ENCODE measurements at places on chromosomes 5 and 9.

DNA sequence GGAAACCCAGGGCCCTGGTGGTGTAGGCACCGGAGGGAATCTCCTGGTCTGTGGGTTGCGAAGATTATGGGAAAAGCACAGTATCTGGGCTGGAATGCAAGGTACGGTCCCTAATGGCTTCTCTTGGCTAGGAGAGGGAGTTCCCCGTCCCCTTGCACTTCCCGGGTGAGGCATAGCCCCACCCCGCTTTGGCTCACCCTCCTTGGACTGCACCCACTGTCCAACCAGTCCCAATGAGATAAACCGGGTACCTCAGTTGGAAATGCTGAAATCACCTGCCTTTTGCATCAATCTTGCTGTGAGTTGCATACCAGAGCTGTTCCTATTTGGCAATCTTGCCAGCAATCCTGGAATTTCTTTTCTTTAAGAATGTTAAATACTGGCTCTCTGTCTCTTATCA is 1429.1 kb downstream of the MAT2B start:
- no peak for DNase-seq

GRCh38 chr5:136689552-136689951 is 324.2 kb upstream of the TRPC7 start:
- no peak for DNase-seq

- no peak for DNase-seq
Measured at GRCh38 chr5:932151-932627, 39.5 kb downstream of the TRIP13 start.

GRCh38 chr9:68508547-68508946 is 32.1 kb downstream of the TMEM252 start:
- DNase-seq: no peak

DNA sequence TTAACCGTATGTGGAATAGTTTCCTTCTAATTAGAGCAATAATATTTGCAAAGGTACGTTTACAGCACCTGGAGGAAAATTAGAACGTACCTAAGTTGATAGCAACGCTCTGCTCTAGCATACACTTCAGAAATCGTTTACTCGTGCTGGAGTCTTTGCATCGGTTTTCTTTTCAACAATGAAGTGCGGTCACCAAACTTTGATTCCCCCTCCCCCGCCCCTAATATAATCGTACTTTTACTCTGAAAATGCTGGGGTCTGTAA is 506 bp downstream of the ADAMTS19 start:
- no peak for DNase-seq

- no peak for DNase-seq
Measured at GRCh38 chr5:23963449-23963848, 456.0 kb downstream of the PRDM9 start.

DNA sequence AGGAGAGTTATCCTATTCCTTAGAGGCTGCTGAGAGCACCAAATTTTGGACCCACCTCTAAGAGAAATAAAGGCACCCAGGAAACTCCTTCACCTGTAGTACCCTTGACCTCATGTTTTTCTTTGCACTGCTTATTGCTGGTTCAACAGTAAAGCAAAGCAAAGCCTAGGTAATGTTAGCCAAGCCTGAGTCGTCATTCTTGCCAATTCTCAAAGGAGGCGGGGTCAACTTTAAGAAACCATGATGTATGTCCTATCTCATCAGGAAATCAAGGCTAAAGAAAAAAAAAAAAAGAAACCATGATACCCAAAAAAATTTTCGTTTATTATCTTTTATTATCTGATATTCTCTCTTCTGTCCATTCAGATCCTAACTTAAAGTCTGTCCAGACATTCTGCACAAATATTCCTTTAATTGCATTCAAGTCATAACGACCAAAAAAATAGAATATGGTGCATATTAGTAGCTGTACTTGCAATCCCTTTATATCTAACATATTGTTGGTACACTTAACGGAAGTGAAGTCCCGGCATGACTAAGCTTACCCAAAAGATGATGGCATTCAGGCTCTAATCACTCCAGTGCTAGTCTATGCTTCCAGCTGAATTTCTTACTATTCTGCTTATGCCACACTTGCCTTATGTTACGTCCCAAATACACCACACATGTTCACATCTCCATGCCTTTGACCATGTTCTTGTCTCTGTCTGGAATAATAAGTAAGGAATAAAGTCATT is 1.8 kb downstream of the AUH start:
- DNase-seq: peak; percentile 53

- no peak for DNase-seq
Measured at GRCh38 chr5:16773991-16774390, 157.2 kb upstream of the RETREG1 start.

DNA sequence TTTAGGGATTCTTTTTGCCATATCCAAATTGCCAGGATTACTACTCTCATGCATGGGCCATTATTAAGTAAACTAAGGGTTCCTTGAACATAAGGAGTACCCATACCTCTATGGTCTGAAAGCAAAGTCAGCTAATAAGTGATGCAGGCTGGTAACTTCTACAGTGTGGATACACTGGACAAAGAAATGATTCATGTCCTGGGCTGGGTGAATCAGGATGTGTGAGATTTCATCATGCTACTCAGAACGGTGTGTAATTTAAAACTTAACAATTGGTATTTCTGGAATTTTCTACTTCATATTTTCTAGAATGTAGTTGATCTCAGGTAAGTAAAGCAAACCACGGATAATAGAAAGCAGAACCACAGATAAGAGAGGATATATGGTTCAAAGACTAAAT is 428.8 kb downstream of the CHSY3 start:
- no peak for DNase-seq

GRCh38 chr9:114153761-114154599 is 1.4 kb upstream of the COL27A1 start:
- no peak for DNase-seq

DNA sequence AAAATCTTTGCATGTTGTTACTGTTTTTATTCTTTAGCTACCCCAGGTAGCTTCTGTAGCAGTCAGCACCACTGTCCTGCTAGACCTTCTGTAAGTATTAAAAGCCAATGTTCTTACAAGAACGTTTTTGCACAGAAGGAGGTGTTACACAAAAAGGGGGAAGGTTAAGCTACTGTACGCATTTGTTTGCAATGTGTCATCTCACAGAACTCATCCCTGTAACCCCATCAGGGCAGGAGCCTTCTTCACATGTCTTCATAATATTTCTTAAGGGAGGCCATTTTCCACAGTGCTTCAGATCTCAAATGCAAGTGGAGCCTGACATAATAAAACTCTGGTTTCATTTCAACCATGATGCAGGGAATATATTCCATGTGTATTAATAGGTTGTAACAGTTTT is 67.9 kb downstream of the OSMR start:
- DNase-seq: no peak

DNA sequence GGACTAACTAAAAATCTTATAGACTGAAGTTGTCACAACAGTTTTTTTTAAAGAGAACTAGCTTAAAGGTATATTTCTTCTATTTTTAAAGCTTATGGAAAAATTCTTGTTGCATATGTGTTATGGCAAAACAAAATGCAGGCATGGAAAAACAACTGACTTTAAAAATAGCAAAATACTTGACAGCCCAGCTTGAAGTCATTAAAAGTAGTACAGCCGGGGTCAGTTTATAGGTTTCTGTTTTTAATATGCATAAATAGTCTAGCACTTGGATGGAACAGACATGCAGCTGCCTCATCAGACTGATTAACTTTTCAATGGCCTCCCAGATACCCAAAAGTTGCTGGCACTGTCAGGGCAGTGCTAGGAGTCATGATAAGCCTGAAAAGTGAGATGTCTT is 22.3 kb upstream of the ARL15 start:
- no peak for DNase-seq

GRCh38 chr5:169788168-169788567 is 151.1 kb downstream of the DOCK2 start:
- DNase-seq: no peak

DNA sequence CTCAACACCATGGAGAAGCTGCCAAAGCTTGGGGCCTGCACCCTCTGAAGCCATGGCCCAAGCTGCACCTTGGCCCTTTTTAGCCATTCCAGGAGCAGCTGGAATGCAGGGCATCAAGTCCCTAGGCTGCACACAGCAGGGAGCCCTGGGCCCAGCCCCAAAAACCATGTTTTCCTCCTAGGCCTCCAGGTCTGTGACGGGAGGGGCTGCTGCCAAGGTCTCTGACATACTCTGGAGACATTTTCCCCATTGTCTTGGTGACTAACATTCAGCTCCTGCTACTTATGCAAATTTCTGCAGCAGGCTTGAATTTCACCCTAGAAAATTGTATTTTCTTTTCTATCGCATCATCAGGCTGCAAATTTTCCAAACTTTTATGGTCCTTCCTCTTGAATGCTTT is 64.6 kb downstream of the ELOVL7 start:
- DNase-seq: no peak

GRCh38 chr9:134732392-134733110 is 90.9 kb downstream of the COL5A1 start:
- DNase-seq: no peak

GRCh38 chr5:179599100-179599499 is 24.4 kb downstream of the HNRNPH1 start:
- no peak for DNase-seq

DNA sequence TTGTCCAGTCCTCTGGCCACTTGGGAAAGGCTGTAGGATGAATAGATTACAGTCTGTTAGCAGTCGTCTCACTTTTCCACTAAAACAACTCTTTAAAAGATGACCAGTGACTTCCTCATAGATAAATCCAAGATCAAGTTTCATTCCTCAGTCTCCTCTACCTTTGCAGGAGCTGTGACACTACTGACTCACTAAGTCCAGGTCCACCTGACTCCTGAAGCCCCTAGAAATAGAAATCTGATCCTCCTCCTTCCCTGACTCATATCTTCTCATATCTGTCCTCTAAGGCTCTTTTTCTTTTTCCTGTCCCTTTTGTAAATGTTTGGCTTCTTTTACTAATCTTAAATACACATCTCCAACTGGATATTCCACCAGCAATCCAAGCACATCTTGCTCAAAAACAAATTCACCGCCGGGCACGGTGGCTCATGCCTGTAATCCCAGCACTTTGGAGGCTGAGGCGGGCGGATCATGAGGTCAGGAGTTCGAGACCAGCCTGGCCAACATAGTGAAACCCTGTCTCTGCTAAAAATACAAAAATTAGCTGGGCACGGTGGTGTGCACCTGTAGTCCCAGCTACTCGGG is 2.6 kb downstream of the CCDC125 start:
- no peak for DNase-seq

- DNase-seq: no peak
Measured at GRCh38 chr9:134962065-134962972, 44.6 kb upstream of the FCN1 start.
